IPS DF 6.9 (cell line): ENCODE measurements at places on chromosomes 4 and X.

GRCh38 chr4:2732526-2732925, 23.6 kb downstream of the TNIP2 start:
- no peak for DNase-seq

- DNase-seq, result no peak
Observed at GRCh38 chr4:159134429-159134828, 31.6 kb downstream of the RAPGEF2 start.

DNA sequence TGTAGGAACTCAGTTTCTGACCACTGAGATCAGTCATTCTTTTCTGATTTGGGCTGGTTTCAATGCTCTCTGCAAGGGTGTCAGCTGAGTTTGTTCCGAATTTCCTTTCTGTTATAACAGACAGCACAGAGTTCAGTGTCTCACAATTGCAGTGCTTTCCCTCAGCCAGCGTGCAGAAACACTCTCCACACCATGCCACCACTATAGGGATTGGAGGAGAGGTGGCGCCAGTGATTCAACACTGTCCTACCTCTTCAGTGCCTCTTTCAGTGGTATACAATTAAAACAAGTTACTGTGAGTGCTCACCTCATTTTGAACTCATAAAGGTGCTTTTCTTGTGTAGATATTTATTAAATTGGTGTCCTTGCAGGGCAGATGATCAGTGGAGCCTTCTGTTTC, 413.2 kb upstream of the CXorf51B start:
- DNase-seq, result no peak

- DNase-seq, result no peak
Observed at GRCh38 chrX:24494647-24495075, 29.6 kb downstream of the PDK3 start.

- DNase-seq, result no peak
Observed at GRCh38 chr4:87979810-87980209, 4.3 kb downstream of the SPP1 start.

GRCh38 chr4:162865102-162865501, 301.6 kb downstream of the NAF1 start:
- no peak for DNase-seq

DNA sequence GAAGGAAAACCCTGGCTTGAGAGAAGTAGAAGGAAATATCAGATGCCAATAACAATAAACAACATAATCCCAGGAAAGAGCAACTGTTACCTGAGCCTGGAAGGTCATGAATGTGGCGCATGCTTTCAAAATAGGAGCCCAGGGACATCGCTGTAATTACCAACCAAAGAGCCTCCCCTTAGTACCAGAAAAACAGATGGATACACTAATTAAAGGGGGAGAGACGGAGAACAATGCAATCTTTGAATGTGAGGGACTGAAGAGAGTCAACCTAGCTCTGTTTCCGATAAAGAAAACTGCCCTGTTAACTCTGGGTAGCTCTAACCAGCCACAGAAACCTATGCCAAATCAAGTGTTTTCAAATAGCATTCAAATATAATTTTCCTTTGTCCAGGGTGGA, 161.4 kb downstream of the ENOX2 start:
- DNase-seq, result no peak

- DNase-seq, result no peak
Observed at GRCh38 chr4:24599275-24599674, 14.9 kb upstream of the DHX15 start.

DNA sequence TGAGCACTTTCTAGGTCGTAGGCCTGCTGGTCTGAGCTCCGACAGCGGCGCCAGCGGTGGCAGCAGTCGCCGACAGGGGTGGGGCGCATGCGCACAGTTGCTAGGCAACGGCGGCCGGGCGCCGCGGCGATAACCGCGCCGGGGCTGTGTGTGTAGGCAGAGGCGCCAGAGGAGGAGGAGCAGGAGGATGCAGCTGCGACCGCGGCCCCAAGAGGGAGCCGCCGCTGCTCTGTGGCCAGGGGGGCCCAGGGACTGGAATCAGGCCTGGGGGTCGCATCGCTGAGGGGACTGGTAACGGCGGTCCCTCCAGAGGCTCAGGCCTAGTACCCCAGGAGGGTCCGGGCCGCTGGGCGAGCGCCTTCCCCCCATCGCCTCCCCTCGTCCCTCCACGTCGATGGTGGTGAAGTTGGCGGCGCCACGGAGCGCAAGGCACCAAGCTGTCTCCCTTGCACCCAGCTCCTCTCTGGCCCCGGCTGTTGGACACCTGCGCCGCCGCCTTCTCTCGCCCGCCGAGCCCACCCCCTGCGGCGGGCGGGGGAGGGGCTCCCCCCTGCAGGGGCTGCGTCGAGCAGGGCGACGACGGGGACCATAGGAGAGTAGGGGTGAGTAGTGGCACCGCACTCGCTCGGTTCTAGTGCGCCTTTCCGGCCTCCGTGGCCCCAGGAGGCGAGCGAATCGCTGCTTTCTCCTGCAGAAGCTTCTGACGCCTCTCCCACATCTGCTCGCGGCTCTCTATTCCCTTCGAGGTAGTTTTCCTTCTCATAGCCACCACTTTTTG, 58.6 kb upstream of the ZC4H2 start:
- peak; percentile 54 for DNase-seq

DNA sequence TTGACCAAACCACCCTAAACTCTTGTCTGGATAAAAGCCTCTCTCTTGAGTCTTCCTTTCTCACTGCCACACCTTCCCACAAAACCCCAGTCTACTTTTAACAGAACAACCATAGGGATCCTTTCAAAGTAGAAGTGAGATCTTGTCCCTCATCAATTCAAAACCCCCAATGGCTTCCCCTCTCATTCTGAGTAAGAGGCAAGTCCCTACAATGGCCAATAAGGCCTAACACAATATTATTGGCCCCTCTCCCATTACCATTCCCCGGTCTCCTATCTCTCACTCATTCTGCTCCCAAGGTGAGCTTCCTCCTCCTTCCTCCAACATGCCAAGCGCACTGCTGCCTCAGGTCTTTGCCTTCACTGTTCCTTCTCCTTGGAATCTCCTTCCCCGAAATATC, 57.1 kb downstream of the REELD1 start:
- DNase-seq, result no peak

DNA sequence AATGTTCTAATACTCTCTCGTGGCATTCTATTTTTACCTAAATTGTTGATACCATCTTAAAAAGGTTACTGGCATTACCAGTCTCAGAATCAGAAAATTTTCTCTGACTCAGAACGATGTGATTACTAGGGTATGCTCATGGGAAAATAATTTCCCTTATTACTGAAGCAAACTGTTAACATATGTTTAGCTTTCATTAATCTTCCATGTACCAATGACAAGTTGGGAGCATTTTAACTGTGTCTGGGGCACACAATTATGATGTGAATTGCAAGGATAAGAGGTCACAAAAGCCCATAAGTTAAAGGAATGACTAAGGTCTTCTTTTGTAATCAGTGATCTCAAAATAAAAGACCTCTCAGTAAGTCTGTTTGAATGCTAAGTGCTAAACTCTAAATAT, 1254.6 kb downstream of the PCDH18 start:
- no peak for DNase-seq

GRCh38 chr4:8006471-8006870, 66.8 kb upstream of the AFAP1 start:
- DNase-seq, result no peak

DNA sequence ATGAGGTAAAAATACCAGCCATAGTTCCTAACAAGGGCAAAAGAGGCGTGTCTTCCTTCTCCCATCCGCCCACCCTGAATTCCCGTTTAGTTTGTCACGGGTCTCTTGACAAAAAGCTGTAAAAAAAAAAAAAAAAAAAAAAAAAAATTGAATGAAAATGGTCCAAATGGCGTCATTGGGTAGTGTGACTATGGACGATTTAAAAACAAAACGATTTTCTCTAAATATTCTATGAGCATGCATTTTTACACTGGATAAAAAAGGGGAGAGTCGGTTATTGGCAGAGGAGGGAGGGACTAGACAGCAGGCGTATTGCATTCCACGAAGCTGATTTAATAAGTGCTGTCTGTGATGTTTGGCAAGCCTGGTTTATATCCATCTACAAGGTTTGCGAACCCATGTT, at the start of gene FAM133A:
Gene FAM133A, plus strand, starts transcription at position 338 of the 403 bp plus-strand sequence. CDS start 35,214 bp downstream, outside the sequence.
- DNase-seq, result no peak

DNA sequence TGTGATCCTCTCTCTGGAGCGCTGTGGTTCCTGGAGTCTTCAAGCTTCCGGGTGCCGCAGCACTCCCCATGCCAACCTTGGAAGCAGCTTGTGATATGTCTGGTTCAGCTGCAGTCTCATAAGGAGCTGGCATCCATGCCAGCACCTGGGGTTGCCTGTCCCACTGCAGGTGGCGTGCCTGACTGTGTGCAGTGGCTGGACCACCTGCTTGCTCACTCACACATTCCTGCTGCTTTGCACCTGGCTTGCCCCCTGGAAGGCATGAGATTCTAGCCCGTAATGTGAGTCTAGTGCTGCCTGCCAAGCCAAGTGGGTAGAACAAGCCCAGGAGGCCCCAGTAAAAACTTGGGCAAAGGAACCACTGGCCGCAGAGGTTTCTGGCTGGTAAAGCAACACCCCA, 687.2 kb upstream of the AADAT start:
- DNase-seq, result no peak

- no peak for DNase-seq
Observed at GRCh38 chr4:143347484-143348111, 10.9 kb downstream of the GAB1 start.

- no peak for DNase-seq
Observed at GRCh38 chr4:119854364-119854763, 212.3 kb downstream of the MAD2L1 start.

DNA sequence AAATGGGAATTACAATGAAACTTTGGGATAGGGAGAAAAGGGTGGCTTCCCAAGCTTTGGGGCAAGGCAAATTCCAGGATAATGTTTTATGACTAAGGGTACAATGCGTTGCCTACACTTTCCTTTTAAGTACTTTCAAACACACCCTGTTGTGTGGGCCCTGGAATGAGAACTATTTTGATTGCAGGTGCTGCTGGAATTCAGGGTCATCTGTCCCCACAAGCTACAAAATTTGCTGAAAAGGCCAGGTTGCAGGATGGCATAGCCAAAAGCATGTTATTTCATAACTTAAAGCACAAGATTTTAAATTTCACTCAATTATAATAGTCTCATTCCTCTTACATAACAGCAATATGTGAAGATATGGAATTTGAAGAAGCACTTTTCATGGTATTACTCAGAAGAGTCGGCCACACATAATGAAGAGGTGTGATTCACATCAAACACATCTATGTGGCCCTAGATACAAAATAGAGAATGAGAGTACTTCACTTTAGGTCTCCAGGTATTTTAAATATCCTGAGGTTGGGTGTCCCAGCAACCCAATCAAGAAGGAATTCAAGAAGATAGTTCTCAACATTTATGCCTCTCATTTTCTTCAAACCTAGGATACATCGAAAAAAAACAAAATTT, 89.3 kb downstream of the APBB2 start:
- no peak for DNase-seq

GRCh38 chr4:126710935-126711334, 921.8 kb upstream of the INTU start:
- DNase-seq, result no peak

GRCh38 chr4:188106454-188106853, 2.9 kb downstream of the TRIML2 start:
- DNase-seq, result no peak

DNA sequence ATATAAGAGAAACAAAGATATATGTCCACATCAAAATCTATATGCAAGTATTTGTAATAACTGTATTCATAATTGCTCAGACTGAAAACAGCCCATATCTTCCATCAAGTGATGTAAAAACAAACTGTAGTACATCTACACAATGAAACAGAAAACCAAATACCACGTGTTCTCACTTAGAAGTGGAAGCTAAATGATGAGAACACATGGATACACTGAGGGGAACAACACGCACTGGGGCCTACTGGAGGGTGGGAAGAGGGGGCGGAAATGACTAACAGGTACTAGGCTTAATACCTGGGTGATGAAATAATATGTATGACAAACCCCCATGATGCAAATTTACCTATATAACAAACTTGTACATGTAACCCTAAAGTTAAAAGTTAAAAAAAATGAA, 42.7 kb downstream of the UBA6 start:
- no peak for DNase-seq

DNA sequence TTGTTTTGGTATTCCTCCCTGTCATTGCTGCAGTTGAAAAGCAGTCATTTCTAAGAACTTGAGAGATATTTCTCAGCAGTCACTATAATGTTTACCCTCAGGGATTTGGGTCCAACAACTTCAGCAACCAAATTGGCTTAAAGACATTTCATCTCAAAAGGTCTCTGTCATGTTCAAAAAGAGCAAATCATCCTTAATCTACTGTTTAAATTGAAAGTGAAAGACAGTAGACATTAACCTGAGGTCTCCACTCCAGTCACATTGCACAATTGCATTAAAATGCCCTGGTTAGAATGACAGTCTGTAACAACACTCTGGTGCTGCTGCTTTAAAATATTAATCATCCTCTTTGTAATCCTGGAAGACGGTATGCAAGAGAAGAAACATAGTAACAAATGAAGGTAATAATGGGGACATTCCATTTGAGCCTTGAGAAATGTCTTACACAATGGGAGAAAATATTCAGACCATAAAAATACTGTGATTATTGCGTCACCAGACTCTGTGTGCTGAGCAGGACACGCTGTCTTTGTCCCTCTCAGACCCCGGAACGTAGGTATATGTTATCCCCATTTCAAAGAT, 90.2 kb upstream of the UNC5C start:
- no peak for DNase-seq

DNA sequence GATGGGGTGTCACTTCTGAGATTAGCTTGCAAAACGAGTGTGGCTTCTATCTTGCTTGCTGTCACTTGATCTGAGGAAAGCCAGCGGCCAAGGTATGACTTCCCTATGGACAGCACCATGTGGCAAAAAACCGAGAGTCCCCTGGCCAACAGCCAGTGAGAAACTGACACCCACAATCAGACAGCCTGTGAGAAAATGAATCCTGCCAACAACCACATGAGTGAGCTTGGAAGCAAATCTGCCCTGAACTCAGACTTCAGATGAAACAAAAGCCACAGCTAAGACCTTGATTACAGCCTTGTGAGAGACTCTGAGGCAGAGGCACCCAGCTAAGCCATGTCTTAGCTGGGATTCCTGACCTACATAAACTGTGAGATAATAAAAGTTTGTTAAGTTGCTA, 45.5 kb downstream of the PPP1R2C start:
- DNase-seq, result no peak

- no peak for DNase-seq
Observed at GRCh38 chrX:143853488-143853887, 30.4 kb upstream of the UBE2NL start.

DNA sequence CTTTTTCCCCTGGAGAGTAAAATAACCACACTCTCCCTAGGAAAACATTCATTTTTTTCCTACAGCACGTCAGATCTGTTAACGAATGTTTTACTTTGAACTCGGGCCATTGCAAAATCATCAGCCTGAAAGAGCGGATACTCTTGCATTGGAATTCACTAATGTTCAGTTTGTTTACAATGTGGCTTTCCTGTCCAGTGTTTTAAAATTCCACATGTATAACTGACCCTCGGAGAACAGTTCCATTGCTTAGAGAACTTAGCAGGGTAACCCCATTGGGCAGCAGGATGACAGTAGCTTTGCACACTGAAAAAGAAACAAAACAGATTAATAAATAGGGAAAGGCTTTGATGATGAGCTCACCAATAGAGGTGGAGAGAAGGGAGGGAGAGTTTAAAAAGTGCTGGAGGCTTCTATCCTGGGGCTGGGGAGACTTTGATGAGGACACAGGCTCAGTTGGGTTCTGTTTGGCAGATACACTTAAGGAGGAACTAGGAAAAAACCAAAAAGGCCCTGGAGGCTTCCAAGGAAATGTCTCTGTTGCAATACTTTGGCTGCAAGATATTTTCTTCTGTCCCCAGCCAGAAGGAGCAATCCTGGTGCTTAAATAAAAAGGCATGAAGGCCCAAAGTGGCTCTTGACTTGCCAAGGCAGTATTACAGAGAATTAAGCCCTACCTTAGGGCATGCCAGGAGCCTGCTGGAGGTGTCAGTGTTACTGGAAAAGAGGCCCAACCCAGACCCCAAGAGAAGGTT, 143.1 kb downstream of the ARSF start:
- no peak for DNase-seq
